Peyer's patch (tissue), 4 donors: ENCODE measurements at places on chromosomes 7 and 10. TPM values are rescaled to one million over a fixed set of nuclear protein-coding genes. Genes with fewer than 3 reads are reported as not detected.

- DNase-seq, result no peak
Measured at GRCh38 chr7:64308016-64308270, 5.8 kb upstream of the ZNF736 start.

DNA sequence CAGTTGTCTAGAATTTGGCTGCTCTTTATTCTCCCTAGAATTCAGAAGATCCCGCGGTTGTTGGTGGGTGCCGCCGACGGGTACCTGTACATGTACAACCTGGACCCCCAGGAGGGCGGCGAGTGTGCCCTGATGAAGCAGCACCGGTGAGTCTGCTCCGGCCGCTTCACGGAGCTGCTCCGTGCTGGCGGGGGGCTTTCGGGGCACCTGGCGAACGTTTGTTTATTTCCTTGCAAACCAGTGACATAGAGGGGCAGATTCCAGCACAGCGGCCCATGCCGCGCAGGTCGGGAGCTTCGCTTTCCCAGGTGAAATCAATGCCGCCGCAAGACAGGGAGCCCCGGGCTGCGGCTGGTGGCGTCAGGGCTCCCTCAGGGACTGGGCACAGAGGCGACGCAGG, 38.0 kb downstream of the WIPI2 start:
- DNase-seq, result no peak

GRCh38 chr10:23975431-23975830, 233.5 kb upstream of the KIAA1217 start:
- DNase-seq, result no peak

Gene CUZD1
- 11.6 TPM for total RNA-seq

GRCh38 chr7:150340024-150340749, 1.2 kb downstream of the RARRES2 start:
- DNase-seq, result peak; percentile 47

DNA sequence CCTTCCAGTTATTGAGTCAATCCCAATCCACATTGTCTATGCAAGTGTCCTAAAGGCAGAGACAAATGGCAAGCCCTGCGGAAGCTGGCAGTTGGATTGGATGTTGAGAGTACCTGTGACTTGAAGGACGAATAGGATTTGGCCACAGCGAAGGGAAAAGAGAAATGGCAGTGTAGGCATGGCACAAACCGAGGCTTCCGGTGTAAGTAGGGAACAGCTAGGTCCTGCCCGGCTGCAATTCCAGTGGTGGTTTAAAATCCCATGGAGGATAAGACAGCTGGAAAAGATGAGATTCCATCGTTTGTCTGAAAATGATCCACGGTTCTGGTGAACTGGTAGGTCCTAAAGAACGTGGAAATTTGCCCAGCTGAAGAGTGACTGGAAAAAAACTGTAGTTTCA, 296.2 kb downstream of the TCERG1L start:
- peak; percentile 25 for DNase-seq

- DNase-seq, result no peak
Measured at GRCh38 chr7:91054374-91054773, 209.9 kb upstream of the FZD1 start.

Gene SH2D4B
- not detected for total RNA-seq

DNA sequence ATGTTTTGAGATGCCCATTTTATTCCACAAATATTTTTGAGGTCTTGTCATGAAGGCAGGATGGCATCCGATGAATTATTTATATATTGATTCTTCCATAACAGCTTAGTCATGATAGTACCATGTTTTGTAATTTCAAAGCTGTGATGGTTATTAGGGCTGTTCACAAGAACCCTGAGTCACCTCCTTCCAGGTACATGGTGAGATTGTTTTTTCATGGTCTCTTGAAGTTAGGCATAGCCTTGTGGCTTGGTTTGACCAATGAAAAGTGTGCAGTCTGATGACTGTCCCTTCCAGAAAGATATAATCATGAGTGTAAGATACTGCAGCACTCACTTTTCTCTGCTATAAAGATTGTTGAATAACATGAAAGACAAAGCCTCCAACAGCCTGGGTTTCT, 274.8 kb downstream of the FGFR2 start:
- no peak for DNase-seq

Gene VOPP1
- total RNA-seq, result 63.9 TPM

DNA sequence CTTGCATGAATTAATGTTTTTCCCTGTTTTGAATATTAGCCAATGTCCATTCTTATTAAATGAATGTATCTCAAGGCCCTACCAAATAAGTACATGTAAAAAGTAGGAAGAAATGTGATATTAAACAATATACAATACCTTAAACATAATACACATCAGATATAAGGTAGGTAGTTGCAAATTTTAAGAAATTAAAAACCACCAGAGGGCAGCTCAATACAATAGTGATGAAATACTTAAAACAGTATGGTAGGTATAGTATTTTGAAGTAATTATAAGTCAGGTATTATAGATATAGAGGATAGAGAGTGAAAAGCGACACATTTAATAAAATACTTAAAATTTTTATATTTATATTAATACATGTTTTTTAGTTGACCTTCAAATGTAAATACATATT, 43.6 kb upstream of the CDK14 start:
- no peak for DNase-seq

- DNase-seq, result no peak
Measured at GRCh38 chr10:74486659-74487058, 335.6 kb downstream of the ADK start.

GRCh38 chr7:153457746-153458145, 594.5 kb upstream of the DPP6 start:
- DNase-seq, result no peak
